ENCODE measurements at places on chromosomes 11 and 22. TPM values are rescaled to one million over a fixed set of nuclear protein-coding genes. Genes with fewer than 3 reads are reported as not detected.
A peak's percentile ranks its signal among the peaks of the same experiment; 100 is the strongest.

GRCh38 chr22:35369996-35370395 lies 10.9 kb upstream of the HMOX1 start:
- ATAC-seq = no peak

GRCh38 chr11:92383430-92383829 lies 158.8 kb downstream of the FAT3 start:
- no peak for ATAC-seq

GRCh38 chr11:117489999-117490679 lies 162.5 kb downstream of the CEP164 start:
- ATAC-seq = no peak

Gene ISX
- total RNA-seq = not detected

DNA sequence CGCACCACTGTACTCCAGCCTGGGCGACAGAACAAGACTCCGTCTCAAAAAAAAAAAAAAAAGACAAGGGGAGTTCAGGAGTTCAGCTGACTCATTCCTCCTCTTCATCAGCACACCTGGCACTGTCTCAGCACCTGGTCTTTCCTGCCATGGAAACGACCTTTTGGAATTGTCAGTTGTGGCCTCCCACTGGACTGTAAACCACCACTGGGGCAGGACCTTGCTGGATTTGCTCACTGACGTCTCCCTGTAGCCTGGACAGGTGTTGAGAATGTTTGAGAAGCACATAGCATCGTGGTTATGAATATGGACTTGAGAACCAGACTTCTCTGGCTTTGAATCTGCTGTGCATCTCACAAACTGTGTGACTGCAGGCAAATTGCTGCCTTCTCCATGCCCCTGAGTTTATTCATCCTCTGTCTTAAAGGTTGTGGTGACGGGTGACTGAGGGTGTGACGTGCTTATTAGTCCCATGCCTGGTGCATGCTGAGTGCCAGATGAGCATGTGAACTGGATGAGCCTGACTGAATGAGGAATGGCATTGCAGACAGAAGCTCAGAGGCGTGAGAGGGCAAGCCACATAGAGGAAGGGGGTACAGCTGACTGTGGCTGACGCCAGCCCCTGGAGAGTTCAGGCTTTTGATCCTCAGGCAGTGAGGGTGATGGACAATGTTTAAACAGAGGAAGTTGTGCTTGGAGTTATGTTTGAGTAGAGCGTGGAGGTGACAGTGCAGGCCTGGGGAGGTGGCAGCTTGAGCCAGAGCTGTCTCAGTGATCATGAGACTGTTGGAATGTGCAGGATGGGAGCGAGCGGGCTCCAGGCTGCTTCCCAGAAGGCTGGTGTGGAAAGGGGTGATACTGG lies 12.7 kb downstream of the TOM1 start:
- no peak for ATAC-seq

Gene YAP1
- total RNA-seq = 301 TPM

Gene APOL5
- not detected for total RNA-seq

- ATAC-seq = no peak
These were observed 13.7 kb downstream of the PIWIL3 start for GRCh38 chr22:24760708-24761306.

GRCh38 chr22:49307481-49307830 lies 520.2 kb downstream of the BRD1 start:
- no peak for ATAC-seq

DNA sequence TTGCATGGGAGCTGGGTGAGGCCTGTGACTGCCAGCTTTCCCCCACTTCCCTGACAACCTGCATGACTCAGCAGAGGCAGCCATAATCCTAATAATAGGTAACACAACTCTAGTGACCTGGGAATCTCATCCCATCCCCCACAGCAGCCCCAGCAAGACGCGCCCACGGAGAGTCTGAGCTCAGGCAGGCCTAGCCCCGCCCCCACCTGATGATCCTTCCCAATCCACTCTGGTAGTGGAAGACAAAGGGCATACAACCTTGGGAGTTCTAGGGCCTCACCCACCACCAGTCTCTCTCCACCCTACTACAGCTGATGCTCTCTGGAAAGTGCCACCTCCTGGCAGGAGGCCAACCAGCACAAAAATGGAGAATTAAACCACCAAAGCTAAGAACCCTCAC lies 60.3 kb downstream of the CWF19L2 start:
- no peak for ATAC-seq

DNA sequence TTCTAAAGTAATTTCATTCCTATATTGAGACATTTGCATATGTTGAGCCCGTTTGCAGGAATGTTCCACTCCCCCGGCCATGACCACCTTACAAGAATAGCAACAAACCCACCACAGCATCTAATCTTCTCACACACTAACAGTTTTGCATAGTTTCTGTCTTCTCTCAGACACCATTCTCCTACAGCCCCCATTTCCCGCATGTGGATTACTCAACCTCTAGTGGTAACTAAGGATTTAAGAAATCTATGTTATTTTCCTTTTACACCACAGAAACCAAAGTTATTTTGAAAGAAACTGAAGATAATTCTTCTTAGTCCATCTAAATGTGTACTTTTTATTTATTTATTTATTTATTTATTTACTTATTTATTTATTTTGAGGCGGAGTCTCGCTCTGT lies 2.3 kb downstream of the MS4A4E start:
- ATAC-seq = no peak

DNA sequence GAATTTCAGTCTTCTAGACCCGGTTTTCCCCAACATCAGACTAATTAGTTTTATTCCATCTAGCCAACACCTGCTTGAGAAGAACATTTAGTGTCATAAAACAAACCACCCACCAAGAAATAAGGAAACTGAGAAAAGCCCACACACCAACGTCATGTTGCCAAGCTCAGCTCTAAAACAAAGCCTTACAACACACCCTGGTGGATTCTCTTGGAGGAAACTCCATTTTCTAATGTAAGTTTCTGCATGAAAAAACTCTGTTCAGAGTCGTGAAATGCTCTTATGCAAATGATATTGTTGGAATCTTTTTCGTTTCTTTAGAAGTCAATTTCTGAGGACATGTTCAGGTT lies 105.0 kb upstream of the RAG2 start:
- ATAC-seq = peak; percentile 10

- ATAC-seq = peak; percentile 51
These were observed 7.4 kb downstream of the PEX26 start for GRCh38 chr22:18085188-18085587.

Gene GSTT2B
- not detected for total RNA-seq

Gene BUD13
- total RNA-seq = 15.7 TPM

GRCh38 chr11:69939551-69940245 lies 120.5 kb upstream of the FGF3 start:
- ATAC-seq = peak; percentile 52

Gene GPHA2
- not detected for total RNA-seq

- no peak for ATAC-seq
These were observed 2.6 kb upstream of the SART1 start for GRCh38 chr11:65958774-65959420.

Gene RAB3IL1
- total RNA-seq = 17.6 TPM

DNA sequence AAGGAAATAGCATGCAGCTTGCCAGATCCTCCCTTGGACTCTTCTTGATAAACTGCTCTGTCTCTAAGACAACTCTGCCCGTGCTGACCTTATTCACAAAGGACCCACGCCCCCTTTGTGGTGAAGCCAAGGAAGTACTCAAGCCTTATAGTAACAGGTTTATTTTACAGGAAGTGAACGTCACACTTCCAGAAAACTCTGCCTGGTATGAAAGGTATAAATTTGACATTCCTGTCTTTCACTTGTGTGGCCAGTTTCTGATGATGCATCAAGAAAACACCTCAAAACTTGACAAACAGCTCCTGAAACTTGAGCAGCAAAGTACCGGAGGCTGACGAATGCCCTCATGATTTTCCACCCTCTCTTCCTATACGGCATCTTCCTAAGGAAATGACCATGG lies 12.5 kb upstream of the PELI3 start:
- no peak for ATAC-seq

DNA sequence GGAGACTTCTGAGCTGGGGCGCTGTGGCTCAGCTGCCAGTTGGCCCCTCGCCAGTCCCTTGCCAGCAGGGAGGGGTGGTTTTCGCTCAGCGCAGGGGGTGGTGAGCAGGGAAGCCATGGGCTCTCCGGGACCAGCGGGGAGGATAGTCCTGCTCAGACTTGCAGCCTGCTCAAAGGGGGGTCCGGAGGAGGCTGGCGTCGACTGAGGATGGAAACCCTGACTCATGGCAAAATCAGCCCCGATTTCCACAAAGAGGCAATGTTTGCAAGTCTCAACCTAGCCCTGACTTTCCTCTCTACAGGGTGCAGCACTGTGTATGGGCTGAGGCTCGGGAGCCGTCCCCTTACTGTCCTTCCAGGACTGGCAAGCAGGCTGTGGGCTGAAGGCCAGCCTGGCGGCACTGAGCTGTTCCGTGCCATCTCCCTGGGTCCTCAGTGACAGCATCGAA lies 35.1 kb downstream of the FBLN1 start:
- ATAC-seq = peak; percentile 61

DNA sequence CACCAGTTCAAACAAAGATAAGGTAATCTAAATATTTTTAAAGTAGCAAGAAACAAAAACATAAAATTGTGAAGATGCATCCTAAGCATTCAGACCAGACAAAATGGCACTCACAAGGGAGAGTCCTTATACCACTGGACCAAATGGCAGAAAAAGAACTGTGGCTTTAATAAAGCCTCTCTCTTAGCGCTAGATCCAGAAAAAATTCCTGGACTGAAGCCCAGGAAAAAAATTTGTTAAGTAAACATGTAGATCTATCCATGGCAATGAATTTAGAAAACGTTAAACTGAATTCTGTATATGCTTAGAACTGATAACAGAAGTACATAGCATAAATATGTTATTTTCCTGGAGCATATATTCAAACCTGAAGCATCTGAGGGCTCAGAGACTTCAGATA lies 11.8 kb upstream of the CD59 start:
- ATAC-seq = no peak

DNA sequence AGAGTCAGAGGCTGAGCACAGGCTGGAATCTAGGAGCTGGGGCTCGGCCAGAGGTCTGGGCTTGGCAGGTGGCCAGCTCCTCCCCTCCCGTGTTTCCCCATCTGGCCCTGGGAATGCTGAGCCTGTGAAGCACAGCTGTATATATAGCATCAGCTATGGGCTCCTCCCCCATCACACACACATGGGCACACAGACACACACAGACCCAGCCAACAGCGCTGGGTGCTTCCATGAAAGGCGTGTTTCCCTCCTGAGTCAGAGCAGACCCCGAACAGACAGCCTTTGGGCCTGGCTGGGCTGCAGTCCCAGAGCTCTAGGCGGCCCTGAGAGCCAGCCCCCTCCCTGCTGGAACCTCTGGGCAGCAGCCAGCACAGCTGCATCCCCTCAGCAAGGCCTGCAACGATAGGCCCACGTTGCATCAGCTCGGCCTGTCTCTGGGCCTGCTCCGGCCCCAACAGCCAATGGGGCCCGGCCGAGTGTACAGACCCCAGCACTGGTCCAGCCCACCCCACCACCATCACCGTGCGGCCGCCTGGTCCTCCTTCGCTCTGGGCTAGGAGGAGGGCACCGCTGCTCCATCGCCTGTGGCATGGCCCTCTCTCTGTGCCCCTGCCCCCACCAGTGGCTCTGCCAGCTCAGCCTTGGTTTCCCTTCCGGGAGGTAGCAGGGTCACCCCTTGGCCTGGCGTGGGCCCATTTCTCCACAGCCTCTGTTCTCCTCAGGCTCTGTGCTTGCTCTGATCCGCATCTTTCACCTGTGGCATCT lies 7.6 kb upstream of the SERPINH1 start:
- ATAC-seq = peak; percentile 93

- ATAC-seq = no peak
These were observed 1.3 kb downstream of the PPP1R14B start for GRCh38 chr11:64245401-64245796.

DNA sequence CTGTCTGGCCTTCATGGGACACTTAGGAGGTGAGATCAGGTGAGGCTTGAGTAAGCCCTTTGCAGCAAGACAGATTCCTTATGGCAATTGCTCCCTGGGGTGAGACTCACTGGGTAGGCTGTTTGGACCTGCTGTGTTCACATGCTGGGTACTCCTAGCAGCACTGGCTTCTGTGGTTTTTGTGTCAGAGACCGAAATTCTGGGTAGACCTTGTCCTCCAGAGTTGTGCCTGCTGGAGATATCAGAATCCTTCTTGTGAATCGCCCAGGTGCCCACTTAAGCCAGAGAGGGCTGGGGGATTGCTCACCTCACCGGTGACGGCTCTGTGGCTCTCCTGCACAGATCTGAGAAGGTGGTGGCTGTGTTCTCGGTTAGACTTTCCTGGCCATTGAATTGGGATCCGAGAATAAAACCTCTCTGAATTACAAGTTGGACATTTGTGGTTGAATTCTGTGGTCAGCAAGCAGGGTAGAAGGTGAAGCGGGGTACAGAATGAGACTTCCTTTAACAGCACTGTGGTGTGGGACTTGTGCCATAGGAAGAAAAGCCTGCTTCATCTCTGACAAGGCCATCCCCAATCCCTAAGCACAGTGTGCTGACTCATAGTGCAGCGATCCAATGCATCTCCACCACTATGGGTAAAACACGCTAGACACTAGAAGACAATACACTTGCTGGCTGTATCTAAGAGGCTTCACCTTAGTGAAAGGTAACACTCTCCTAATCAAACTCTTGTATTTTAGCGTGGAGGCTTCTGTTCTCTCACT lies 52.5 kb upstream of the TTC12 start:
- no peak for ATAC-seq

DNA sequence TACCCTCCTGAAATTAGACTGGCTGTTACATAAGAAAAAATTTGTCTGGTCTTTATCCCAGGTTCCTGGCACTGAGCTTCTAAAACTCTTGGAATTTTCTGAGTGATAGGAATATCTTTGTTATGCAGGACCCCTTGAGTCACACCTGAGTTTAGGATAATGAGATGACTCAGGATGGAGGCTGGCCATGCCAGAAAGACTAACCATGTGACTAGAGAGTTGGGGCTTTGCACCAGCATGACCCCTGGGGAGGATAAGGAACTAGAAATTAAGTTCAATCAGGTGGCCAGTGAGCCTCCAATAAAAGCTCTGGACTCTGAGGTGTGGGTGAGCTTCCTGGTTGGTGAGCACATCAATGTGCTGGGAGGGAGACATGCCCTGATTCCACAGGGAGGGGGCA lies 88.1 kb downstream of the XRRA1 start:
- ATAC-seq = no peak

GRCh38 chr11:35798423-35798822 lies 135.8 kb downstream of the TRIM44 start:
- no peak for ATAC-seq

- ATAC-seq = no peak
These were observed 81.7 kb downstream of the AMOTL1 start for GRCh38 chr11:94849839-94850238.

- no peak for ATAC-seq
These were observed 10.5 kb downstream of the CLPB start for GRCh38 chr11:72423840-72424239.

Gene MEN1
- 7.1 TPM for total RNA-seq

GRCh38 chr22:17191163-17191784 lies 28.0 kb downstream of the ADA2 start:
- no peak for ATAC-seq

- no peak for ATAC-seq
These were observed 371.5 kb downstream of the RAB38 start for GRCh38 chr11:87803748-87804147.

- ATAC-seq = no peak
These were observed 3.1 kb upstream of the MMP8 start for GRCh38 chr11:102727890-102728289.

Data from gastroesophageal sphincter (tissue), 4 donors.